ENCODE measurements at places on chromosomes 16 and 17.

DNA sequence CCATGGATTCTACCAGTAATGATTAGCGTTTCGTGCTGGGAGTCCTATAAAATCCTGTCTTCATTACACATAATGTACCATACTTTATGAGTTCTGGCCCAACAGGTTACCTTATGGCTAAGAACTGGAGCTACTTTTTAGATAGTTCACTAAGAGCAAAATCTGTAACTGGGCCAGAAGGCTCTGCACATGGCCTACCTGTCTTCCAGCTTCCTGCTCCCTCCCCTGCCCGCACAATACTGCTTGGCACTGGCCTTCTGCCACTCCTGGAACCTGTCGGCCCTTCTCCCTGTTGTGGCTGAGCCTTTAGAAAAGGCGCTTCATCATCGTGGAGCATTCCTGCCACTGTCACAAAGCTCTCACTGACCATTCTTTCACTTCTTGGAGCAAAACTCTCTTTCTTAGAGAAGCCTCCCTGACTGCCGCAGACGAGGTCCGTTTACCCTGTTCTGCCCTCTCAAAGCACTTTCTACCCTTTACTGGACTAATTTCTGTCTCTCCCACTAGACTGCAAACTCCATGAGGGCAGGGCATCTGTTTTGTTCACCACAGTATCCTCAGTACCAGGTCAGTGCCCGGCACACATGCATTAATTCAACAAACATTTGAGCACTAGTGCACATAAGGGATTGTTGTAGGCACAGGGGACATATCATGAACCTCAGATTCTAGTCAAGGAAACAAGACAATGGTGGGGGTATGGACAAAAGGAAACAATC is 116.5 kb downstream of the PARN start:
- no peak for DNase-seq

GRCh38 chr17:5031365-5032082 is 3.7 kb downstream of the SLC52A1 start:
- peak; percentile 77 for DNase-seq

- no peak for DNase-seq
Measured at GRCh38 chr17:31562376-31562840, 170.9 kb downstream of the RAB11FIP4 start.

GRCh38 chr17:55152236-55152635 is 112.5 kb upstream of the HLF start:
- no peak for DNase-seq

GRCh38 chr16:65579050-65579449 is 457.2 kb upstream of the CDH11 start:
- DNase-seq, result no peak

GRCh38 chr17:79052131-79052530 is 22.5 kb upstream of the ENGASE start:
- no peak for DNase-seq

GRCh38 chr16:51666821-51667220 is 515.8 kb upstream of the SALL1 start:
- DNase-seq, result peak; percentile 11

GRCh38 chr17:78249818-78250806 is 18.7 kb downstream of the TMEM235 start:
- DNase-seq, result no peak

DNA sequence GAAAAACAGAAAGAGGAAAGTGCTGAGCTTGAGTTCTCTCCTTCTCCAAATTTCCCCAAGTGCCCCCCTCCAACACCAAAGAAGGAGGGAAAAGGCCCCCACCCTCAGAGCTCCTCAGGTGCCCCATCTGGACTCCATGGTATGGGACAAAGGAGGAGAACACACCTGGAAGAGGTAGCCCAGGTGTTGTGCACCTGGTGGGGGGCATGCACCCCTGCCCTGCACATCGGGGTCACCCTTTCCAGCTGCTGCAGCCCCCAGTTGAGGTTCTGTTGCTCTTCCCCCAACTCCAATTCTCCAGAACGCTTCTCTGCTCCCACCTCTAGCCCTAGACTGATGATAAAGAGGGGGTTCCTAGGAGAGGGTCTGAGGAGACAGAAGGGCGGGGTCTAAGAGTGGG is 3.0 kb upstream of the COL1A1 start:
- no peak for DNase-seq

GRCh38 chr16:68664297-68664696 is 19.2 kb downstream of the CDH3 start:
- no peak for DNase-seq

- DNase-seq, result no peak
Measured at GRCh38 chr16:78524066-78524595, 424.7 kb downstream of the WWOX start.

- no peak for DNase-seq
Measured at GRCh38 chr17:3027786-3028532, 35.4 kb downstream of the OR1D5 start.

DNA sequence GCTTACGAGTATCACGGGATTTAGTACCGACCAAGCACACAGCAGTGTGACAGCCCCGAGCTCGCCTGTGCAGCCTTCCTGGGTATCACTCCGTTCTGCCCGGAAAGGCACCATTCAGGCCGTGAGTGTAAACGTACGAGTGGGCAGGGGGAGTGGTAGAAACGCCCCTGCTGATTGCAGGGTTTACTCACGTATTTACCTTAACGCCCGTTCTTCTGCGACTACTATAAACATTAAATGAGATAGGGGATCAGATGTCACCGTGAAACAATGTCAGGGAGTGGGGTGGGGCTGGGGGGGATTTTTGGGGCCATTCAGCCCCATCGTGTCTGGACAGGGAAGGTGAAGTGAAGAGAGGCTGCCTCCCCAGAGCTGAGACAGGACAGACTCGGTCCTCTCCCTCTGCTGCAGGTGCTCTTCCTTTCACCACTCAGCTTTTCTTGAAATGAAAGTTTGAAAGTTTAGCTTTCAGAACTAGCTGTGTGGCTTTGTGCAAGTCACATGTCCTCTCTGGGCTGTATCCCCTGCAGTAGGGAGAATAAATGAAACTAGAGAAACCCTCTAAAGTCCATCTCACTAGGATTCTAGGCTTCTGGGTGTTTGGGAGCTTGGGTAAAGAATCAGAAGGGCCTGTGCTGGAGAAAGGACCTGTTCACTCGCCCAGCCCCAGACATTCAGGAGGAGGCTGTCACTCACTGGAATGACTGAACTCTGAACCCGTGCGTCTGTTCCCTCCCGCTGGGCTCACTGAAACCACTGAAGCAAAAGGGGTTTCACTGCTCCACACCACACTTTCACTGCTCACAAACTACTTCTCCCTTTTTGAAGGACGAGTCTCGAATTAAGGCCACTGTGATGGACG is 66.7 kb downstream of the RPA1 start:
- DNase-seq, result no peak

- DNase-seq, result no peak
Measured at GRCh38 chr17:63983320-63983719, 10.6 kb upstream of the SCN4A start.

- DNase-seq, result no peak
Measured at GRCh38 chr16:49617710-49618330, 238.1 kb downstream of the ZNF423 start.

- DNase-seq, result no peak
Measured at GRCh38 chr17:7838090-7839075, 4.4 kb downstream of the KDM6B start.

- peak; percentile 85 for DNase-seq
Measured at GRCh38 chr17:39194089-39194984, 3.1 kb downstream of the CACNB1 start.

- no peak for DNase-seq
Measured at GRCh38 chr17:17033466-17033865, 8.8 kb upstream of the MPRIP start.

GRCh38 chr17:19551591-19552148 is 18.0 kb downstream of the SLC47A1 start:
- DNase-seq, result no peak

- DNase-seq, result no peak
Measured at GRCh38 chr16:9176547-9177418, 85.3 kb downstream of the HAPSTR1 start.

DNA sequence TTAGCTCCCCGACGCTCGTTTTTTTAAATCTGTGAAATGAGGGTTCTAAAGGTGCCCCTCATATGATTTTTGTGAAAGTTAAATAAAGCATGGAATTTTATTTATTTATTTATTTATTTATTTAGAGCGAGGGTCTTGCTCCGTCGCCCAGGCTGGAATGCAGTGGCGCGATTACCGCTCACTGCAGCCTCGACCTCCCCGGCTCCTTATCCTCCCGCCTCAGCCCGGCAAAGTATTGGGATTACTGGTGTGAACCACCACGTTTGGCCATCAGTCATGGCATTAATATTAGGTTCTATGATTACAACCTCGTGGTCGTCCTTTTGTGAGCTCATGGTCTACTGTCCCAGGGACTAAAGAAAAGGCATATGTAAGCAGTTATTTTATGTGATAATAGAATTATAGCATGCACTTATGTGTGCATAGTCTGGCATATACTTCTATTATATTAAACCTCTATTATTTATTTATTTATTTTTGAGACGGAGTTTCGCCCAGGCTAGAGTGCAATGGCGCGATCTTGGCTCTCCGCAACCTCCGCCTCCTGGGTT is 557 bp upstream of the LUC7L start:
- DNase-seq, result no peak

DNA sequence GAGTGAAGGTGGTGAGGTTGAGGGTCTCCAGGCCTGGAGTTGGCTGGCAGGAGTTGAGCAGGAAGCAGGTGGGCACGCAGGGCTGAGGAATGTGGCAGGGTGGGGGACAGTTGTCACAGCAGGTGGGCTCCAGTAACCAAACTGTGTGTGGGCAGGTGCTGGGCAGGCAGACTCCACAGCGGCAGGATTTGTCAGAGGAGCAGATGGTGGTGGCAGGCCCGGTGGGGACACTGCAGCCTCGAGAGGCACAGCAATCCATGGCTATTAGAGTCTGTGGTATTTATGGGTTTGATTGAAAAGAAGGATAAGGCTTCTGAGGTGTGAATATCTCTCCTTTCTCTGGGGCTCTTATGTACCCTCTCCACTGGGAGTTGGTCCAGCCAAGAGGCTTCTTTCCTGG is at the start of gene KRTAP3-3:
Gene KRTAP3-3 (minus strand): TSS at position 326 of the 400 bp plus-strand sequence. CDS start 67 bp downstream, at position 259.
- DNase-seq, result no peak

DNA sequence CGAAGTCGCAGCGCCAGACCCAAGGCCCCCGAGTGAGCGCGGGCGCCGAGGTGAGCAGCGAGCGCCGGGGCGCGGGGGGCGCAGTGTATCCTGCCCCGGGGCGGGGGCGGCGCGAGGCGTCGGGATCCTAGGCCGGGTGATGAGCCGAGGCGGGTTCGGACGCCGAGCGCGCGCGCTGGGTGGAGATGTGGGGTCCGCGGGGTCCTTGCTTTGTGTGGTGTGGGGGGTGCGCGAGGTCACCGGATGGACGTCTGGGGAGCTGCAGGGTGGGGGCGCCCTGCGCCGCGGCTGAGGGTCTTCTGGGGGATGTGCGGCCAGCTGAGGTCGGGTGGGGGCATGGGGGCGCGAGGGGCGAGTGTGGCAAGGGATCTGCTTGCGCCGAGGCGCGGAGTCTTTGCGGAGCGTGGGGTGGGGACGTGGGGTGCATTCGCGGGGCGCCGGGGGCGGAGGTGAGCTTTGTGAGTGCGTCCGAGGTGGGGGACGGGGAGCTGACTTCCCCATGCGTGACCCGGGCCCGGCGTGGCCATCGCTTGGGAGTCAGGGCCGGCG is 560 bp downstream of the RAI1 start:
- DNase-seq, result peak; percentile 20

DNA sequence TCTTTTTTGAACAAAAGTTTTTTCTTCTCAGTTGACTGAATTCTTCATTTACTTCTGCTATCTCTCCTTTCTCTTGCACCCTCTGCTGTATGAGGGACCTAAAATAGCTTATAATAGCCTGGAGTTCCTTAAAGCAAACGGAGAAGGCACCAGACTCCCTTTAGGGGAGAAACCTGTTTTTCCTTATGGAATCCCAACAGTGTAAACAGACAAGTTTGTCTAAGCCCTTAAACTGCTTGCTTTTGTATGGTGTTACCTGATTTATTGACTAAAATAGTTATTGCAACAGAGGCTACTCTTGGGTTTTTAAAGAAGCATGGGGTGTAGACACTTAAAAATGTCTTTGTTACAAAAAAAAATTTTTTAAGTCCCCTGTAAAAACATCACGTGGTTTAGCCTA is 12.9 kb upstream of the TRIM25 start:
- DNase-seq, result no peak

DNA sequence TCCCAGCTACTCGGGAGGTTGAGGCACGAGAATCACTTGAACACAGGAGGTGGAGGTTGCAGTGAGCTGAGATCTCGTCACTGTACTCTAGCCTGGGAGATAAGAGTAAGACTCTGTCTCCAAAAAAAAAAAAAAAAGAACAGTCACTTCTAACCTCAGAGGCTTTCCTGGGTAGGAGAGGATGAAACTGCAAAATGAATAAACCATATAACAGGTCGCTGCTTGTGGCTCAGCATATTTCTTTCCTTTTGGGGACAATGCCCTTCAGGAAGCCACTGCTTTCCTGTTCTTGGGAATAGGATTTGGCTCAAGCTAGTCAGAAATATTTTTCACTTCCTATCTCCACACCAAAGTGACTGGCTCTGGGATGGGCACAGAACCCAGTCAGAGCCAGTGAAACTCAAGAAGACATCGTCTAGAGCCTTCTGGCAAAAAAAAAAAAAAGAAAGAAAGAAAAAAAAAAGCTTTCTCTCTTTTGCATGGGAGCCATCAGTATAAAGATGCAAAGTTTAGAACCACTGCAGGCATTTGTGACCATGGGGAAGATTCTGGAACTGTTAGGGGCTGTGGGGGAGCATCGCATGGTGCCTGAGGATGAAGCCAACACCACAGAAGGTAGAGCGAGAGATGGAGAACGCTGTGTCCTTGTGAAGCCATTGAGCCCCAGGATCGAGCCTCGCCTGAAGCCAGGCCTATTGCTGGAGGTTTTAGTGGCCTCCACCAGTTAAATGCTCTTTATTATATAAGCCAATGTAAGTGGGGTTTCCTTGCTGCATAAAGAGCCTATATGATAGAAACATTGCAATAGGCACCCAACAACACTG is 71.8 kb upstream of the MRTFB start:
- no peak for DNase-seq

DNA sequence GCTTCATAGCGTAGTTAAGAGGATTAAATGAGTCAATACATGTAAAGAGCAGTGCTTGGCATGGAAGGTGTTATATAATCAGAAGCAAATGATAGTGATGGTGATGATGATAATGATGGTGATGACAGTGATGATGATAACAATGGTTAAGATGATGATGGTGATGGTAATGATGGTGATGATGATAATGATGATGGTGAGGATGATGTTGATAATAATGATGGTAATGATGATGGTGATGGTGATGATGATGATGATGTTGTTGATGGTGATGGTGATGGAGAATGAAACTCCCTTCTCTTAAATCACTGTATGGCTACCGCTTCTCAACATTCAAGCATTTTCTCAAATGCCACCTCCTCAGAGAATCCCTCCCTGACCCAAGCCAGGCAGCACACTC is 190.5 kb downstream of the TMEM132E start:
- no peak for DNase-seq

Measured in AG08395 (cell line).